ENCODE measurements at places on chromosomes 2 and 18.

- no peak for DNase-seq
These were observed 165.6 kb downstream of the SMAD7 start for GRCh38 chr18:48785091-48785614.

- DNase-seq: no peak
These were observed 82.6 kb downstream of the MTA3 start for GRCh38 chr2:42651057-42651456.

GRCh38 chr2:27379383-27379835 is 1.1 kb downstream of the ZNF513 start:
- no peak for DNase-seq

- DNase-seq: no peak
These were observed 646.6 kb downstream of the NRXN1 start for GRCh38 chr2:50385349-50385748.

- no peak for DNase-seq
These were observed 132.1 kb downstream of the MSH2 start for GRCh38 chr2:47535073-47535472.

GRCh38 chr18:2897448-2898185 is 50.8 kb downstream of the EMILIN2 start:
- DNase-seq: no peak

GRCh38 chr2:96987301-96987909 is 1.0 kb upstream of the FAM178B start:
- no peak for DNase-seq

GRCh38 chr2:233428008-233428407 is 73.7 kb downstream of the DGKD start:
- no peak for DNase-seq

DNA sequence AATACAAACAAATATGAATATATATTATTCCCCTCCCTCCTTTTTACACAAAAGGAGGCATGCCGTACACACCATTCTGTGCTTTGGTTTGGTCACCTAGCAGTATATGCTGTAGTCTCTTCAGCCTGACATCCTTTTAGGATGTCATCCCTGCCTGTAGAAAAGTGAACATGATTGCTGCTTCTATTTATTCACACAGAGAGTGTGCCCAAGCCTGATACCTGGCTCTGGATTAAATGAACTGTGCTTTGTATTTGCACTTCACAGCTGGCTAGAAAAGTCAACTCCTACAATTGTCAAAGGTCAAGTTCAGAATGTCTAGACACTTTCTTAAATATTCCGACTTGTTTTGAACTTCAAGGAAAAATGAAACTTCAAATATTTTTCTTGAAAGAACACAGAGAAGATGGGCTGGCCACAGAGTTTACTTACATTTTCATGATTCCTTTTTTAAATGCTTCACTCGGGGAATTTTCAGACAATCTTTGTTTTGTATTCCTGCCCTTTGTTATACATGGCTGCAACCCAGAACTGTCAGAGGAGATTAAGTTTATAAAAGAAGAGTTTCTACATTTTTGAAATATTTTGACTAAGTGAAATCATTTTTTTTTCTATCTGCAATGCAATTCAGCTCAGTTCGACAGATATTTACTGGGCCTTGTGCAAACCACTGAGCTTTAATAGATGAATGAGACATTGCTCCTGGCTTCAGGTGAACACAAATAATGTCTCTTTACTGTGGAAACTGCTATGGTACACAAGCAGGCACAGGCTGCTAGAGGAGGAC is 33.5 kb downstream of the DAPL1 start:
- DNase-seq: no peak

- DNase-seq: no peak
These were observed 54.3 kb downstream of the HAUS1 start for GRCh38 chr18:46158499-46158898.

DNA sequence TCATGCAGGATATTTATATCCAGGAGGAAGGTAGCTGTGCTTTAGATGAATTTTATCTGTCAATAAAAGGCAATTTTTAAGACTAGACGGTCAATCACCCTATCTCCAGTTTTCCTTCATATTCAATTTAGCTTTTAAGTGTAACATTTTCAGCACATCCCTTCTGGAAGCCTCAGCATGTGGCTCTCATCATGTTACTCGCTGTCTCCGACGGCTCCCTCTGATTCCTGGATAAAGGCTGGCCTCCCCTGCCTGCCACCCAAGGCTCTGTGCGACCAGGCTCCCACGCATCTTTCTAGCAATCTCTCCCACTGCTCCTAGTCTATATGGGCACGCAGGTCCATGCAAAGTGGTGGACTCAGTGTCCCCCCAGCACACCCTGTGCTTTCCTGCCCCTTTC is 84.5 kb downstream of the MEP1B start:
- no peak for DNase-seq

DNA sequence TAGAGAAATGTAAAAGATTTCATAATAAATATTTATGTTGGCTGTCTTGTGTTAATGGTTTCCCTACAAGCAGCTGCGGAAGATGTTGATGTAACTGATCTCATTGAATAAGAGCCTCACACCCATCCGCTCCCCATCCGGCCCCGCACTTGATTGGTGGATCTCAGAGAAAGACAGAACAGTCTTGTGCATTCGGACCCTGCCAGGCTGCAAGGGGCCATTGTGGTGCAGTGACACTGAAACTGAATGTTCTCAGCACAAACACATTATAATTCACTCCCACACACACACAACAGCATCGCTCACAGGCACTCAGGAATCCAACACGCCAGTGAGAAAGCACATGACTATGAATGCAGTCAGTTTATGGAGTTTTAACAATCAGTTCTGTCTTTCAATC is 47.8 kb downstream of the PRELID3A start:
- DNase-seq: no peak

GRCh38 chr2:128997166-128997866 is 678.6 kb upstream of the HS6ST1 start:
- no peak for DNase-seq

All from stimulated activated CD8-positive, alpha-beta memory T cell treated with anti-CD3 and anti-CD28 coated beads, Interleukin-12 subunit alpha, Interleukin-12 subunit beta, amount 100 ng/mL, for 1 hour (primary cell).